ENCODE measurements at places on chromosomes 1 and 21. TPM values are rescaled to one million over a fixed set of nuclear protein-coding genes. Genes with fewer than 3 reads are reported as not detected.

- DNase-seq: no peak
Measured at GRCh38 chr1:59751801-59752200, 62.9 kb upstream of the HOOK1 start.

DNA sequence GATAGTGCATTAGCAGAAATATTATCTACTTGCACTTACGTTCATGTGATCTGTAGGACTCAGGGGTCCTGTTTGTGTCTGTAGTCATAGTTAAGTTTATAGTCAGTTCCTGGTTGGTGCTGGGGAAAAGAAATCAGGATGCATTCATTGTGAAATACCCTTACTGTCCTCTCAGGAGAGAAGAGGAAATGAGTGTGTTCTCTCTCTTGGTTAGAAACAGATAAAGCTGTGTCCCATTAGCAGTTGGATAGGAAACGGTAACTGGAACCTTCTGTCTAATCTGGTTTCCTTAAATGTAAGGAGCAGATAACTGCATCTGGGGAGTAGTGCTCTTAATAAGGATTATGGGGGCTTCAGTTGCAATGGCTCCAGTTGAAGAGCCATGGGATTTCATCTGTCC is 8.9 kb downstream of the SDCCAG8 start:
- DNase-seq: no peak

Gene PLPP3
- 1.6 TPM for total RNA-seq

GRCh38 chr1:29124366-29125236 is 898 bp upstream of the TMEM200B start:
- DNase-seq: peak; percentile 30

- DNase-seq: no peak
Measured at GRCh38 chr1:94688646-94689045, 131.5 kb upstream of the SLC44A3 start.

DNA sequence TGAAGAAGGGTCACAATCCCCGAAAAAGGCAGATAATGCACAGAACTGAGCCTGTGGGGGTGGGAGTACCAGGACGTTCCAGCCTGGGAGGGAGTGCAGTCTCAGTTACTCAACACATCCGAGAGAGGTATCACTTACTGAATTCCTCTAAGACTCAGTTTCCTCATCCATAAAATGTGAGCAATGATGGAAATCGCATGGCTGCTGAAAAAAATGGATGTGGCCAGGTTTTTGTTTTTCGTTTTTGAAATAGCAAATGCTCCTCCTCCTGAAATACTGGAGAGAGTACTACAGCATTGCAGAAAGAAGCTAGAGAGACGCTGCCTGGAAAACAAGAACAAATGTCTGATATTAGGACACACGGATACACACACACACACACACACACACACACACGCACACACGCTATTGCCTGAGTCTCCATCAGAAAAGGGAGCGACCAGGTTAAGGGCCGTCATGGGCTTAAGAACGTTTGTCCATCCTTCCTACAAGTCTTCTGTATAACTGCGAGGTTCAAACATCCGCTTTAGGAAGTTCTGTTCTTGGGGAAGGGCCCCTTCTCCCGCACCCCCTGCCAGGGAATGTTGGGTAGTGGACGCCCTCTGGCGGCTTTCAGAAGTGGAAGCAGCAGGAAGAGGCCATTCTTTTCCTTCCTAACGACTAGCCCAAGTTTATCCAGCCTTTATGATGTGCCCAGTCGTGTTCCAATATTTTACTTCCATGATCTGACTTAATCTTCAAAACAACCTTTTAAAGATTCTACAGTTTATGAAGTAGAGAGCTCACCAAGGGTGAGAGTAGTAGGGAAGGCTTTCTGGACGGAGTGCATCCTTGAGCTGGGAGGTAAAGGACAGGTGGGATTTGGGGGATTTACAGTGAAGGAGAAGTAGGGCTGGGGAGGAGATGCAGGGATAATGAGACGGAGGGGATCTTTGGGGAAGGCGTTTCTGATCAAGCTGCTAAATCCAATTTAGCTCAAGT is 699 bp upstream of the NES start:
- peak; percentile 71 for DNase-seq

GRCh38 chr21:25571726-25572121 is 35.6 kb downstream of the MRPL39 start:
- DNase-seq: no peak

- DNase-seq: no peak
Measured at GRCh38 chr1:60747353-60747752, 335.0 kb upstream of the NFIA start.

DNA sequence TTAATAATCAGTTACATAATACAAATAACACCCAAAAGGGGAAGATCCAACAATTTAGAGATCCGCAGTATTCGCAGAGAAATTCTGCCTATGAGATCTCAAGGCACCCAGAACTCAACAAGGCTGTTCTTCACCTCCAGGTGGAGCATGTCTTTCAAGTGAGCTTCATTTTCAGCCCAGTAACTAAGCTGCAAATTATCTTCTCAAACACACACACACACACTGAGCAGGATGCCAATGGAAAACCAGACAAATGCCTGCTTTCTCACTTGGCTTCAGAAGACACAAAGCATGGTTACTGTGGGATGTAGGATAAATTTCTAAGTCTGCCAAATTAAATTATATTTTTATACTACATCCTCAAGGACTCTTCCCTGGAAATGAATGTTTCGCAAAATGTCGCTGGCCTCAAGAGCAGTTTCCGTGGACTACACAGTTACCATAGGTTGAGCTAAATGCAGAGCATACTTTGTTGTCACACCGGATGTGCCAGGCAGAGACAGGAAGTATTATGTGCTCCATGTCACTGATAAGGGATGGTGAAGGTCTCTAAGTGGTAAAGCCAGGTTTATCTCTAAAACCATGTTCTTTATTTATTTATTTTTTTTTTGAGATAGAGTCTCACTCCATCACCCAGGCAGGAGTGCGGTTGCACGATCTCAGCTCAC is 30.3 kb downstream of the UBR4 start:
- DNase-seq: no peak

DNA sequence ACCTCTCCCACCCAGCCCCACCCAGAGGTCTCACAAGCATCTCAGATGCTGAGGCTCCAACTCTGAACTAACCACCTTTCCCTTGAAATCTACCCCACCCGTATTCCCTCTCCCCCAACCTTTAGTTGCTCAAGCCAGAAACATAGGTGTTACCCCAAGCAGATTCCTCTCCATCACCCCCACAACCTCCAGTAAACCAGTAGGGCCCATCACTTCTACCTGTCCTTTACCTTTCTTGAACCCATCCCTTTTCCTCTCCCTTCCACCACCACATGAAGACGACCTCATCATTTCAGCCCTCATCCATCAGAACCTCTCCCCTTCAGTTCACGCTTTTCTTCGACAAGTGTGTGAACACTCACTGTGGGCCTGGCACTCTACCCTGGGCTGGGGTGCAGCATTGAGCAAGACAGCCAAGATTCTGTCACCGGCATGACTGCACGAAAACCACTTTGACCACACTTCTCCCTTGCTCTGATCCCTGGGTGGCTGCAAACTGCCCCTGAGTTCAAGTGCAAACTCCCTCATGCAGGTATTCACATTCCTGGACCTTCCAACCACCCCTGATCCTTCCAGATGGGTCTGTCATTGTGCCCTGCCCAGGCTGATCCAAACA is 65.5 kb upstream of the LAPTM5 start:
- no peak for DNase-seq

DNA sequence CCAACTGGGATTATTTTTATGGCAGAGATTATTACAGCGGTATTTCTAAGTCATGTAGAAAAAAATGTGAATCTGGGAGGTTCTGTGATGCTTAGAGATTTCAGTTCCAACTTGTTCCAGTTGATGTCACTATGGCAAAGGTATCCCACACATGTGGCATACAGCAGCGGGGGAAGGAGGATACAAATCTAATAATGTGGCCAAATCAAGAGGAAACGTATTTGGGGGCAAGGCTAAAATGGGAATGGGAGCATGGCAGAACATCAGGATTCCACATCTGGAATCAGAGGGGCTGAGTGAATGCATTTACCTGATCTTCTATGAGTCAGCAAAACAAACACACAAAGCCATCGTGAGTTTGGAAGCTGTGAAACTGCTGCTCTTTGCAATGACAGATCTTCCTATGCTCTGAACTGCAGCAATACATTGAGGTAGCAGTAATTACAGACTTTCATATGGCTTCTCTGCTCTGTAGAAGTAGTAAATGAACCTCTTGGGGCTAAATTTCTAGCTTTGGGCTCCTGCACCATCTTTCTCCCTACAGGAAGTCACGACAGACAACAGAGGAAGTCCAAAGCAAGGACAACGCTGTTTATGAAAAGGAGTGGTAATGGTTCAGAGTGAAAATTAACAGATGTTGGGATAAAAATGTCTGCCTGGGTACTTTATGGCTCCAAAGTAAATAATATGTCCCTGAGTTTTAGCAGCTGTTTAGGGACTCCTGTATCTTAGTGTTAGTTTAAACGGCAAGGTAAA is 55.5 kb downstream of the GABPA start:
- DNase-seq: peak; percentile 48

Gene S100A7
- 0.37 TPM for total RNA-seq

GRCh38 chr1:230236301-230237008 is 169.4 kb downstream of the GALNT2 start:
- no peak for DNase-seq

Gene NEK2
- total RNA-seq: 31.1 TPM

GRCh38 chr1:198399452-198399851 is 141.0 kb downstream of the ATP6V1G3 start:
- DNase-seq: no peak

DNA sequence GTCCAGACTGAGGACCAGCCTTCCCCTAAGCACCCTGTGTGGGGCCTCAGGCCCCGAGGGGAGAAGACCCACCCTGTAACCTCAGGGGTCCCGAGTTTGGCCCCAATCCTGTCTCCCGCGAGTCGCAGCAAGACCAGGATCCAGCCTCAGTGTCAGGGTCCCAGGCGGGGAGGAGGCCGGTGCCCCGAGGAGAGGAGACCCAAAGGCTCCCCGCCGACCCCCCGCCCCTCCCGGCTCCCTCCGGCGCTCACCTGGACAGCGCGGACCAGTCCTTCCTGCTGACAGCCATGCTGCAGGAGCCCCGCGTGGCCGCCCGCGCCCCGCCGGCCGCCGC is at the start of gene LAD1:
Gene LAD1, minus strand, starts transcription at position 307 of the 334 bp plus-strand sequence. Its CDS starts 18 bp downstream, at position 289.
- DNase-seq: no peak

DNA sequence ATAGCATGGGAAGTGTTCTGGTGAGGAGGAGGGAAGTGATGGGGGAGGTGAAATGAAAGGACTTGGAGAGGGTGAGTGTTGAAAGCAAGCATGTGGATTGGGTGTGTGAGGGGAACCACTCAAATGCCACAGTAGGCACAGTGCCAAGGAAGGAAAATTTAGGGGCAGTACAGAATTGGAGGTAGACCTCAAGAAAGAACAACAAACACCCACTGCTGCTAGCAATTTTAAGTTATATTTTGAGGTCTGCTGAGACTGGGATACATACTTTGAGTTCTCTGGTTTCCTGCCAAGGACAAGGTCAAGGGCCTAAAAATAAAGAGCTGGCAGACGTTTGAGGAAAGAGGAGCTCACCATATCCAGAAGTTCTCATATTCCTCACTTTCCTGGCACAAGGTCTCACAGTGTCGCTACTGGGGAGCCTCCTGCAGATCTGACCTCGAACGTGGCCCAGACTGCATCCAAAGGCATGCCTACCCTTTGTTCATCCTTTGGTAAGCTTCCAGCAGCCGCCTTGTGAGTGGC is 104.0 kb downstream of the BRINP2 start:
- DNase-seq: no peak

Gene CENPS
- 25.6 TPM for total RNA-seq
